Stimulated activated CD4-positive, alpha-beta T cell treated with anti-CD3 and anti-CD28 coated beads, Interleukin-2, amount 100 ng/mL, for 4 hours (primary cell): ENCODE measurements at places on chromosomes 6 and 20.

- peak; percentile 29 for DNase-seq
These were observed 16.6 kb upstream of the CCND3 start for GRCh38 chr6:41958022-41958856.

GRCh38 chr6:90835596-90836212, 248.8 kb upstream of the MAP3K7 start:
- DNase-seq = no peak

DNA sequence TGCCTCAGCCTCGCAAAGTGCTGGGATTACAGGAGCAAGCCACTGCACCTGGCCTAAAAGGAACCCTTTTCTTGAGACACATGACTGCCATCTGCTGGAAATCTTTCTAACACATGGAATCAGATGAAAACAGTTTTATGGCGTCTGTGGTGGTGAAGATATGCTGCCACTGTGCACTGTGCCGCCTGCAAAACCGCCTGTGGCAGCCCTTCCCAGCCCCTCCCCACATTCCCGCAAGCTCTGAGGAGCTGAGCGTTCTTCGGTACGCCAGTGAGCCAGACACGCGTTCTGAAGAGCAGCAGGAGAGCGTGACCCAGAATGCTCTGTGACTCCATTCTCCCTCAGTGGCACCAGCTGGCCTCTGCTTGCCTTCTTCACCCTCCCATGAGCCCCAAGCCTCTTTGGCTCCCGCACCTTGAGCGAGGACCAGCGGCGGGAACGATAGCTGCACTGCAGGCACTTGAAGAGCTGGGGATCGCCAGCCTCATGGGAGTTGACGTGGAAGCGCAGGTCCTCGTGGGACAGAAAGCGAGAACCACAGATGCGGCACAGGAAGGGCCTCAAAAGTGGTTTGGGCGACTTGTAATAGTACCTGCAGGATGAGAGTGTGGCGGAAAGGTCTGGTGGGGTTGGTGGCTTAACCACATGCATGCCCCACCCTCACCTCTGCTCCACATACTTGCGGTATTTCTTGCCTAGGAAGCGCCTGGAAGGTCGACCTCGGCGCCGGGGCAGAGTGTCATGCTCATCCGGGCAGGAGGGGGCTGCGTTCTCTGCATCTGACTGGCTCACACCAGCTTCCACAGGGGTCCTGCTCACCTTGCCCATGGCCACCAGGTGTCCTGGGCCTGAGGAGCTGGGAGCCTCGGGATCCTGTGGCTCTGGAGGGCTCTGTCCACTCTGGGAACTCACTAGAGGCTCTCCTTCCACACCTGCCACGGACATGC, 8.7 kb downstream of the ZNF335 start:
- DNase-seq = no peak

- DNase-seq = no peak
These were observed 15.5 kb downstream of the EEF1E1 start for GRCh38 chr6:8086755-8087306.

- peak; percentile 61 for DNase-seq
These were observed 35.2 kb upstream of the MDFI start for GRCh38 chr6:41602864-41603608.

GRCh38 chr20:47620808-47621805, 119.4 kb downstream of the NCOA3 start:
- no peak for DNase-seq

GRCh38 chr6:111739257-111739696, 133.6 kb upstream of the TRAF3IP2 start:
- DNase-seq = no peak

DNA sequence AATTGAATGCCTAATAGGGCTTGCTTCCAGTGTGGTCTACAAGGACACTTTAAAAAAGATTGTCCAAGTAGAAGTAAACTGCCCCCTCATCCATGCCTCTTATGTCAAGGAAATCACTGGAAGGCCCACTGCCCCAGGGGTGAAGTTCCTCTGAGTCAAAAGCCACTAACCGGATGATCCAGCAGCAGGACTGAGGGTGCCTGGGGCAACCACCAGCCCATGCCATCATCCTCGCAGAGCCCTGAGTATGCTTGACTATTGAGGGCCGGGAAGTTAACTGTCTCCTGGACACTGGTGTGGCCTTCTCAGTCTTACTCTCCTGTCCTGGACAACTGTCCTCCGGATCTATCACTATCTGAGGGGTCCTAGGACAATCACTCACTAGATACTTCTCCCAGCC, 411.5 kb downstream of the TENT5A start:
- DNase-seq = no peak

DNA sequence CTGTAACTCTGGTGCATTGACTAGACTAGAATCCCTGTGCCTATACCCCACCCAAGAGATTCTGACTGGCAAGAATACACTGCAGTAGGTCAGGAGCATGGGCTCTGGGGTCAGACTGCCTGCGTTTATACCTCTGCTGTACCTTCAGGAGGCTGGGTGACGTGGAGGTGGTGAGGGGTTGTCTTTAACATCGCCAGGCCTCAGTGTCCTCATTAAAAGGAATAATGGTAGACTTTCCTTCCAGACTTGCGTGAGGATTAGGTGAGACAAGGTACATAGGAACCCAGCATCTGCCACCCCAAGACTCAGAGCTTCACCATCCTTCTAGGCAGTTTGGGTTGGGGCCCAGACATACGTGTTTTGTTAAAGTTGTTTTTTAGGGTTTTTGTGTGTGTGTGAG, 44.3 kb downstream of the TM9SF4 start:
- DNase-seq = no peak

GRCh38 chr6:140041056-140041455, 666.6 kb upstream of the CITED2 start:
- no peak for DNase-seq

DNA sequence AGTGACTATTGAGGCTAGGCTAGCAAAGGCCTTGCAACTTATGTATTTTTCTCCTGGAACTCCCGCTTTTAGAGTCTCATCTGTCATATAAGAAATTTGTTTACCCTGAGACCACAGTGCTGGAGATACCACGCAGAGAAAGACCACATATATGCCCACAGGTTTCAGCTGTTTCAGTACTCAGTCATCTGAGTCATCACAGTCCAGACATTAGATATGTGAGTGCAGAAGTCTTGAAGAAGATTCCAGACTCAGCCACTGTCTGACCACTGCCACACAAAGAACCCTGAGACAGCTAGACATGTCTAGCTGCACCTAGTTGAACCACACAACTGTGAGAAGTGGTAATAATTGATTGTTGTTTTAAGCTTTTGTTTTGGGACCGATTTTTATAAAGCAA, 648.3 kb downstream of the EPM2A start:
- DNase-seq = no peak

DNA sequence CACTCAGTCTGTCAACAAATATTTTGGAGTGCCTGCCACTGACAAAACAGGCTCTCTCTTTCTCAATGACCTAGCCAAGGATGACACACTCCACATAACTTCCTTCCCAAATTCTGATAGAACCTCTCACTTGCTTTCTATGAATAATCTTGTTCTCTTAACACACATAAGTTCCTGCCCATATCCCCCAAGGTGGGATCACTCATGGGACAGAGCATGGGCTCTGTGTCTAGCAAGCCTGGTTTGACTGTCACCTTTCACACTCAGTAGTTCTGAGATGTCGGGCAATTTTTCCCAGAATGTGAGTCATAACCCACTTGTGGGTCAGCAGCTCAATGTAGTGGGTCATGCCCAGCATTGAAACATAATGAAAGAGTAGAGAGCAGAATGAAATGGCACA, 78.1 kb downstream of the LRFN2 start:
- DNase-seq = no peak

DNA sequence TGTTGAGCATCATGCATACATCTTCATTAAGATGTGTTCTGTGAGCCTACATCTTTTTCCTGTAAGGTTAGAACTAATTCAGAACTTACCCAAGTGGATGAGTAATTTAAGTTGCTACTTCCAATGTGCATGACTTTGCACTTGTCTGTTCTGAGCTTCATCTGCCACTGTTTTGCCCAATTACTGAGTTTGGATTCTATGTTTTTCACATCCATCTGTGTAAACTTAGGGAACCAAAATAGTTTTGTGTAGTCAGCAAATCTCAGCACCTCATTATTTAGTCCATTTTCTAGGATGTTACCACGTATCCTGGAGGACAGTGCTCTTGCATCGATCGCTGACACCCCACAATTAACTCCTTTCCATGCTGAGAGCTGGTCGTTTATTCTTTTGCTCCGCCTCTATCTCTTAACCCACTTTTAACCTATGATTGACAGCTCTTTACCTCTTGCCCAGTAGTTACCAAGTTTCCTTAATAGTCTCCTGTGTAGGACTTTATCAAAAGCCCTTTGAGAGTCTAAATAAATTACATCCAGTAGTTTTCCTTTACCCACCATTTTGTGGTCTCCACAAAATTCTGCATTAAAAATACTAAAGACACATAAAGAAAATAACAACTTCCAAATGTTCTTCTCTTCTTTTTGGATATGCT, 44.2 kb upstream of the CITED2 start:
- DNase-seq = no peak

GRCh38 chr20:31739550-31739977, 474 bp downstream of the TPX2 start:
- DNase-seq = no peak

DNA sequence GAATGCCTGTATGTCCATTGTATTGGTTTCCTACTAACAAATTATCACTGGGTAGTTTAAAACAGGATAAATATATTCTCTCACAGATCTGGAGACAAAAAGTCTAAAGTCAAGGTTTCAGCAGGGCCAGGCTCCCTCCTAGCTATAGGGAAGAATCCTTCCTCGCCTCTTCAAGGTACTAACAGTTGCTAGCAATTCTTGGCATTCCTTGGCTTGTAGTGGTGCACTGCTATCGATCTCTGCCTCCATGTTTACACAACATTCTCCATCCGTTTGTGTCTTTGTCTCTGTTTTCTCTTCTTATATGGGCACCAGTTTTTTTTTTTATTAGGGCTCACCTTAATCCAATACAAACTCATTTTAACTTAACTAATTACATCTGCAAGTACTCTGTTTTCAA, 48.9 kb downstream of the OR2B6 start:
- no peak for DNase-seq
